Left renal pelvis (tissue), 4 donors: ENCODE measurements at places on chromosomes 3 and 15. TPM values are rescaled to one million over a fixed set of nuclear protein-coding genes. Genes with fewer than 3 reads are reported as not detected.

- DNase-seq = peak; percentile 47
Observed at GRCh38 chr15:68816795-68817303, 3.8 kb downstream of the ANP32A start.

DNA sequence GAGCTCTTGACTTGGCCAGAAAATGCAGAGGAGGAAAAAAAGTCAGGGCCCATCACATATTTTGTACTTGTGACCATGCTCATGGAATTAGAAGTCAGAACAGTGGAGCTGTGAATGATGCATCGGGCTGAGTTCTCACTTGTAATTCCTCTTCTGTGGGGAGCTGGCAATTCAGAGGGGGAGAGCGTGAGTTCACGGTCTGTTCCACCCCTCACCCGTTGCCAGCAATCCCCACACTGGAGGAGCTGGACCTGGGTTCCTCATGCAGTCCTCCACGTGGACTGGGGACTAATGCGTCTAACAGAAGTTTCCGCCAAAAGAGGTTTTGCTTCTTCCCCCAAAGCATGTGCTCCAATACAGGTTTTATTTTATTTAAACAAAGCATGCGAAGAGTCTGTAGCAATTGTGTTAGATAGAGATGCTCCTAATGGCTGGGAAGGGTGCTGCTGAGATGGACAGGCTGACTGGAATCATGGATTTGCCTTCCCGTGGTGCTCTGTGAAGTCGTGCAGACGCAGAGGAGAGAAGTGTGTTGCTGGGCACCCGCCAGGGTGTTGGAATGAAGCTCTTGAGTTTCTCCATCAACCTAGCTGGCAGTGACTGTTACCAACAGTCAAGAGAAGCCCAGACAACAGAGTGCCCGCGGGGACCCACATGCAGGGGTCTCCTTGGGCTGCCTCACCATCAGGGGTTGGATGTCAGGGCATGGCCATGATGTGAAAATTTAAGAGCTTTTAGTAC is 77.4 kb upstream of the PCSK6 start:
- DNase-seq = no peak

- DNase-seq = no peak
Observed at GRCh38 chr3:131444180-131444579, 58.6 kb downstream of the MRPL3 start.

- peak; percentile 52 for DNase-seq
Observed at GRCh38 chr15:64507293-64507802, 47.0 kb downstream of the ZNF609 start.

- DNase-seq = no peak
Observed at GRCh38 chr3:14343338-14344112, 58.9 kb upstream of the SLC6A6 start.

DNA sequence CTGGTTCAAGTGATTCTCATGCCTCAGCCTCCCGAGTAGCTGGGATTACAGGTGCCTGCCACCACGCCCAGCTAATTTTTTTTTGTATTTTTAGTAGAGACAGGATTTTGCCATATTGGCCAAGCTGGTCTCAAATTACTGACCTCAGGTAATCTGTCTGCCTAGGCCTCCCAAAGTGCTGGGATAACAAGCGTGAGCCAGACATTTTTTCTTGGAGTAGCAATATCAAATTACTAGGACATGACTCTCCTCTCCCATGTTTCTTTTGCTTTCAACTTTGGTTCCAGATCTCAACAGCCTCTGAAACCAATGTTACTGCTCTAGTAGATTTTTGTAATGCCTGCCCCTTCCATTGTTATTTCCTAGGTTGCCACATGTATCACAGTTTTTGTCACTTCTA is 462.0 kb downstream of the GBE1 start:
- no peak for DNase-seq

GRCh38 chr3:115689928-115690327 is 66.6 kb downstream of the GAP43 start:
- DNase-seq = no peak

DNA sequence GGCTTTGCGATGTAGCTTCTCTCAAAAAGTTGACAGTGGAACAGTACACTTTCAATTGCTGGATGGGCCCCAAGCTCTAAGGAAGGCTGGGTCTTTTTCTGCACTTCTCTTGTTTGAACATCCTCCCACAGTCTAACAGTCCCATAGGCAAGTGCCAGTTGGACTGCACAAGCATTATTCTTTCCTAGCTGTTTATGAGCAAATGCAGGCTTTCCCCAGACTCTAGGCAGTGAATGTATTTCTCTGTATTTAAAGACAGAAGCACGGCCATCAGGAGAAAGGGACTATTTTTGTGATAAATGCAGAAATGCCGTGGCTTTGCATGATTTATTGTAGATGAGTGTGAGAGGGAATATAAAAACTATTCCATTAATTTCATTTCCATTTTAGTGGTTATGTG is 539.3 kb upstream of the LMCD1 start:
- DNase-seq = no peak

GRCh38 chr3:42491881-42492507 is 10.4 kb upstream of the VIPR1 start:
- DNase-seq = no peak

DNA sequence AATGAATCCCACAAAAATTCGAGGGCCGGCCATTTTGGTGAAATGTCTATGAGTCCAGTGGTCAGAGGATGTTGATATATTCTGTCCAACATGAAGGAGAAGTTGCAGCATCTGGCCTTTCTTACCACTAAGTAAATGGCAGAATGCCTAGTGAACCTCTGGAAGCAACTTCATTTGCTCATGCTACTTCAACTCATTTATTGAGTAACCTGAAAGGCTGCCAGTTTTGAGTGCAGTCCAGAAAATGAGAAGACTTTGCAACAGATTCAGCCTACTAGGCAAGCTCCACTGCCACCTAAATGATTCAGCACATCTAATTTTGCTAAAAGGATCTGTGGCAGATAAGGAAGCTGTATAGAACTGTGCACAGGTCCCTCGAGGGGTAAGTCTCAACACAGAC is 265.0 kb downstream of the OPA1 start:
- DNase-seq = no peak

- DNase-seq = peak; percentile 8
Observed at GRCh38 chr3:195388380-195388779, 54.4 kb downstream of the ACAP2 start.

DNA sequence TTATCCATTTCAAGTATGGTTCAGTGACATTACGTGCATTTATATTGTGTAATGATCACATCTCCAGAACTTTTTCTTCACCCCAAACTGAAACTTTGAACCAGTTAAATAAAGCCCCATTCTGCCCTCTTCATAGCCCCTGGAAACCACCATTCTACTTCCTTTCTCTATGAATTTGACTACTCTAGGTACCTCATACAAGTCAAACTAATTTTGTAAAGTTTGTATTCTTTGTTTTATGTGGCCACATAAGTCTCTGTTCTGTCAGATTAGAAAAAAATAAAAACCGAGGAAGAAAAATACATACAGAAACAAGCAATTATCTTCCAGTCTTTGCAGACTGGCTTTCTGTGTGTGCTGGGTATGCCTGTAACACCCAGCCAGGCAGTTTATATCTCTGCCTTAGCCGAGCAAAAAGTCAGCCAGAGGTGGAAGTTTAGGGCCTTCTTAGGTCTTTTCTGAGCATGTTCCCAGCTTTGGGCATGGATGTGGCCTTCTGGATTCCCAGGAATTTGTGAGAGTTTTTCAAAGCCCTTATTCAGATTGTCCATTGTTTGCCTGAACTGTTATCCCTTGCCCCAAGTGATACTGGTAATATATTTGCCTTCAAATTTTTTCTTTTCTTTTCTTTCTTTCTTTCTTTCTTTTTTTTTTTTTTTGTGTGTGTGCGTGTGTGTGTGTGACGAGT is 6.0 kb upstream of the GRAMD1C start:
- no peak for DNase-seq

- no peak for DNase-seq
Observed at GRCh38 chr3:4758957-4759656, 220.1 kb upstream of the BHLHE40 start.

- DNase-seq = no peak
Observed at GRCh38 chr3:133049491-133049890, 11.3 kb downstream of the TMEM108 start.

GRCh38 chr3:149131589-149131988 is 2.2 kb downstream of the HPS3 start:
- no peak for DNase-seq

DNA sequence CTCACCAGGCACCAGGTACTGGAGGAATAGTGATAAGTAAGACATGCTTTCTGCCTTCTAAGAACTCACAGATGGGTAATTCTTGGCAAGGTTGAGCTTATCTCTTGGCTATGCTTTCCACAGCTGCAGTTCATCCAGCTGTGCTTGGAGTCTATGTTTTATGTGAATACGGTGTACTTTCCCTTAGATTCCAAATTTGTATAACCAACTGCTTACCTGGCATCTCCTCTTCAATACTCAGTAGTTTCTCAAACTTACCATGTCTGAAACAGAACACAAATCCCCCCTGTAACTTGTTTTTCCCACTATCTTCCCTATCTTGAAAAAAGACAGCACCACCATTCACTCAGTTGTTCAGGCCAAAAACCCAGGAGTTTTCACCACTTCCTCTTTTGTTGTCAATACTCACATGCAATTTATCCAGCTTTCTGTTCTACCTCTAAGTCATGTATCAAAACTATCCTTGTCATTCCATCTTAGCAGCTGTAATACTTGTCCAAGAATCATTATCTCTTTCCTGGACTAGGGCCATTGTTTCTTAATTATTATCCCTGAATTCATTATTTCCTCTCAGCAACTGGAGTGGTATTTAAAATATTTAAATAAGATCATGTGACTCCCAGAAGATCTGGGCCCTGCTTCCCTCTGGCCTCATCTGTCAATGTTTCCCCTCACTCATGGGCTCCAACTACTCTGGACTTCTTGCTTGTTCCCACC is 32.6 kb downstream of the COL6A5 start:
- DNase-seq = no peak

DNA sequence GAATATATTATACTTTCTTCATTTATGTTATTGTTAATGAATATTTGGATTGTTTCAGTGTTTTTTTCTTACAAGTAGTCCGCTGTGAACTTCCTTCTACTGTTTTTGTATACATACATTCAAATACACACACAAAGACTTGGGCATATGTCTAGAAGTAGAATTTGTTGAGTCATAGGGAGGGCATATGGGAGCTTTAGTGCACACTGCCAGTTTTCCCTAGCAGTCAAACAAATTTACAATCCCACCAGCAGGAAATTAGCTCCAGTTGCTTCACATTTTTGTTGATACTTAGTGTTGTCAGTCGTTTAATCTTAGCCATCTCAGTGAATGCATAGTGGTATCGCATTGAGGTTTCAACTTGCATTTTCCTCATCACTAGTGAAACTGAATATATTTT is 492.3 kb downstream of the DIPK2A start:
- DNase-seq = no peak

- no peak for DNase-seq
Observed at GRCh38 chr15:68374168-68374745, 57.7 kb downstream of the ITGA11 start.

DNA sequence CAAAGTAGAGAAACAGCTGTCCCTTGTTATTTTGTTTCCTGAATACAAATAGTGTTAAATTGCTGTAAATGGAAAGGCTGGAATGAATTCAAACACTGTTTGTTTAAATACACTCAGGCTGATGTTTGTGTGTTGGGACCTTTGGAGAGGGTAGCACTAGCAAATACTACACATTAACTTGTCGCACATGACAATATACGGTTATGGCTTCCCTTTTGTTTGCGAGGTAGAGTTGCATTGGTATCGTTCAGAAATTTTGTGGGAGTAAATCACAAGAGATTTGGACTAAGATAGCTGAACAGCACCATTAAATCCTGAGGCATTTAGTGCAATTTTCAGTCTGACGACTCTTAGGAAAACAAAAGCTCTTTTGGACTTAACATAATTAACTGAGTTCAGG is 213.0 kb upstream of the ROBO2 start:
- no peak for DNase-seq

- DNase-seq = no peak
Observed at GRCh38 chr15:61685971-61686370, 374.3 kb downstream of the VPS13C start.

DNA sequence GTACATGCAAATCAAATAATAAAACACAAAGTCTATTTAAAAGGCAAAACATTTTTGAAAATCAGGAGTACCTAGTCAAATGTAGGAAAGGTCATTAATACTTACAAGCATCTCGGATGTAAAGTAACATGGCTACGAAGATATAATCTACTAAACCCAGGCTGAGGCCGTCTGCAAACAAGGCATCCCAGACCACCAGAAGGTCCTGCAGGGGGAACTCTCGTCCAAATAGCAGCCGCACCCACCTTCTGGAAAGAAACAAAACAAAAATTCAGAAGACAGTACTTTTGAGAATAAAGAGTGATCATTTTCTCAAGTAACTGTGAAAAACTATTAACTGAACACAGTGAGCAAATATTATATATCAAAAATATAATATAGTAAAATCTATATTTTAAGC is 423.1 kb downstream of the PLCL2 start:
- DNase-seq = no peak

DNA sequence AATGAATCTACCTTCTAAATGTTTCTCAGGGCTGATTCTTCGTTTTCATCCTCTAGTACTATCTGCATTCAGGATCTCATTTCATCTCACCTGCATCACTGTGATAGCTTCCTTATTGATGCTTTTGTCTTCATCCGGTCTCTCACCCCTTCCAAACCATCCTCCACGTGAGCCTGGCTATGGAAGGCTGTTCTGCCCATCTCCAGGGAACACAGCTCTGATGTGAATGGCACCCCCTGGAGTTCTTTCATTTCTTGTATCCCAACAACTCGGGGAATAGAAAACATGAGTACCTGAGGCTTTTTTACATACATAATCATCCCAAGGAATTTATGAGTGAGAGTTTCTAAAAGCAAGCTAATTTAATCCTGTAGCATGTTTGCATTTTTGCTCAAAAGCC is 8.8 kb upstream of the DPPA4 start:
- no peak for DNase-seq

DNA sequence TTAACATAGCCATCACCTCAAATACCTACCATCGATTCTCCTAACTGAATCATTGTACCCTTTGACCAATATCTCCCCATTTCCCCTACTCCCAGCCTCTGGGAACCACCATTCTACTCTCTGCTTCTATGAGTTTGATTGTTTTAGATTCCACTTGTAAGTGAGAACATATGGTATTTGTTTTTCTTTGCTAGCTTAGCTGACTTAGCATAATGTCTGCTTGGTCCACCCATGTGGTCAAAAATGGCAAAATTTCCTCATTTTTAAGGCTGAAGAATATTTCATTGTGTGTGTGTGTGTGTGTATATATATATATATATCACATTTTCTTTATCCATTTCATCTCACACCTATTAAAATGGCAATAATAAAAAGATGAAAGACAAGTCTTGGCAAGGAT is 469.3 kb downstream of the FHIT start:
- no peak for DNase-seq

GRCh38 chr3:178195824-178196223 is 340.4 kb upstream of the KCNMB2 start:
- DNase-seq = no peak

The LEKR1 gene
- 4.1 TPM for polyA plus RNA-seq

The SV2B gene
- polyA plus RNA-seq = 0.79 TPM

The GOLGA6B gene
- 1.1 TPM for polyA plus RNA-seq

The FRMD4B gene
- polyA plus RNA-seq = 44.7 TPM

The ZIC4 gene
- polyA plus RNA-seq = 0.42 TPM

The CYP8B1 gene
- 1.1 TPM for polyA plus RNA-seq

The SCN11A gene
- 1.4 TPM for polyA plus RNA-seq

The GOLGA8N gene
- polyA plus RNA-seq = 29.5 TPM
